Pulmonary artery endothelial cell (primary cell): ENCODE measurements at places on chromosomes 1 and 21. TPM values are rescaled to one million over a fixed set of nuclear protein-coding genes. Genes with fewer than 3 reads are reported as not detected.

The CFAP45 gene
- total RNA-seq, result 0.32 and 1.4 TPM in 2 replicates

The PDC gene
- not detected in 2 replicates for total RNA-seq

The SFN gene
- 0.13 and 0.42 TPM in 2 replicates for total RNA-seq

The NUP133 gene
- 39.2 and 56.2 TPM in 2 replicates for total RNA-seq

The FNDC10 gene
- total RNA-seq, result 0.14 and 0.33 TPM in 2 replicates

The UHMK1 gene
- total RNA-seq, result 64.6 and 103 TPM in 2 replicates

The TATDN3 gene
- 10.9 and 12.7 TPM in 2 replicates for total RNA-seq

The HTR6 gene
- not detected in 2 replicates for total RNA-seq

The LEPR gene
- 10.2 and 25.1 TPM in 2 replicates for total RNA-seq

The FCGR1A gene
- total RNA-seq, result not detected in 2 replicates

The AMY2A gene
- not detected in 2 replicates for total RNA-seq

The ATP6V1G3 gene
- not detected in 2 replicates for total RNA-seq

The ADAM15 gene
- total RNA-seq, result 265 and 328 TPM in 2 replicates

The ZBTB18 gene
- total RNA-seq, result 34.8 and 36.4 TPM in 2 replicates

The TRIM17 gene
- total RNA-seq, result not detected in 2 replicates

The CELA2B gene
- not detected in 2 replicates for total RNA-seq

The HAO2 gene
- not detected in 2 replicates for total RNA-seq

The KCNE2 gene
- not detected in 2 replicates for total RNA-seq

The NHLH2 gene
- not detected in 2 replicates for total RNA-seq

The WNT9A gene
- 4.1 and 4.9 TPM in 2 replicates for total RNA-seq

The OR2T29 gene
- total RNA-seq, result not detected in 2 replicates

The LMX1A gene
- not detected in 2 replicates for total RNA-seq

The LCE3D gene
- total RNA-seq, result not detected in 2 replicates

The TSPAN2 gene
- total RNA-seq, result 0.39 and 0.86 TPM in 2 replicates

The PGBD5 gene
- total RNA-seq, result 0.04 and 0.07 TPM in 2 replicates

The GJA4 gene
- 17.6 and 29.6 TPM in 2 replicates for total RNA-seq

The CD52 gene
- total RNA-seq, result not detected in 2 replicates

The PAPPA2 gene
- 0.40 and 2.2 TPM in 2 replicates for total RNA-seq

The SPRR2A gene
- total RNA-seq, result not detected in 2 replicates

The ADORA3 gene
- total RNA-seq, result not detected in 2 replicates

The OR2L3 gene
- not detected in 2 replicates for total RNA-seq

The ADGRL2 gene
- 52.0 and 64.4 TPM in 2 replicates for total RNA-seq

The CYP4Z1 gene
- total RNA-seq, result not detected in 2 replicates
